Muscle of leg (tissue), 16 donors: ENCODE measurements at places on chromosomes 3 and 15.

GRCh38 chr15:92570391-92570790 is 85.2 kb downstream of the FAM174B start:
- no peak for DNase-seq

- DNase-seq, result no peak
Measured at GRCh38 chr3:189570916-189571315, 60.3 kb upstream of the TP63 start.

GRCh38 chr3:65811086-65811761 is 227.5 kb downstream of the MAGI1 start:
- DNase-seq, result peak; percentile 96

DNA sequence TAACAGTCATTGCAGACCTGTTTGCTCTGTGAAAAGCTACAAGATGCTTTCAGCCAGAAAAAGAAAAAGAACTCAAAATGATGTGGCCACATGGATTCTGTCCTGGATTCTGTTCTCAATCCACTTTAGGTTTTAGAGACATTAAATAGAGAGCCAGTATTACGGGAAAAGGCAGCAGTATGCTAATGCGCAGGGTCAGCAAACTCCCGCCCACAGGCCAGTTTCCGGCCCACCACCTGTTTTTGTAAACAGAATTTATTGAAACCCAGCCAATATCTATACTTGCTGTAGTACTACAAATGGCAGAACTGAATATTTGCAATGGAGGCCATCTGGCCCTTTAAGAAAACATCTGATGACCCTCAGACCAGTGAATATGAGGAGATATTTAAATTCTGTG is 416.1 kb downstream of the ERC2 start:
- peak; percentile 77 for DNase-seq

DNA sequence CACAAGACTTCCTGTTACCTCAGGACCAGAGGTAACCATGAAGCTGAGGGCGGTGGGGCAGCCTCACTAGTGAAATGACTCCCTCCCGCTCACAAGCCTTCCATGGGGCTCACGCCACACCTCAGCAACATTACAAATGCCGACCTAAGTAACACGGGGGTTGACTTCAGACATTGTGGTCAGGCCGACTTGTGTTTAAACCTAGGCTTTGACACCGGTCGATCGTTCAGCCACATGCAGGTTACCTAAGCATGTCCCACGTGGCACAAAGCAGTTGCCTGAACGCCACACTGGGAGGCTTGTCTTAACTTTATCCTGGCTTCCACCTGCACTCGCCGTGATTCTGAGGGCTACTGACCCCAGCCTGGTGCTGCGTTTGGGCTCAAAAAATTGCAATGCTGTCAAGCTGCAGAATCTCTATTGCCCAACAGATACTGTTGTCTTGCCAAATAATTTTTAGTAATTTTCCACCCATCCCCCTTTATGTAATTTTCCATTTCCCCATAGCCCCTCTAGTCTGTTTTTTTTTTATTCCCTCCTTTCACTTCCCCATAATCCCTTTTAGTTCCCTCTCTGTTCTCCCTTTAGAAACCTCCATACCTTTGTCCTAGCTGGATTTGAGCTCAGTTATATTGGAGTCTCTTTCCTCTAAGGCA is 158.6 kb upstream of the RGMA start:
- DNase-seq, result peak; percentile 43
